Neuronal stem cell (in vitro differentiated cells): ENCODE measurements at places on chromosomes 11 and 22.

- DNase-seq, result peak; percentile 58
Measured at GRCh38 chr11:47257517-47258316, at the start of gene NR1H3. NR1H3 (plus strand) TSS chr11:47257996; CDS start chr11:47259217, 1,221 bp downstream.

DNA sequence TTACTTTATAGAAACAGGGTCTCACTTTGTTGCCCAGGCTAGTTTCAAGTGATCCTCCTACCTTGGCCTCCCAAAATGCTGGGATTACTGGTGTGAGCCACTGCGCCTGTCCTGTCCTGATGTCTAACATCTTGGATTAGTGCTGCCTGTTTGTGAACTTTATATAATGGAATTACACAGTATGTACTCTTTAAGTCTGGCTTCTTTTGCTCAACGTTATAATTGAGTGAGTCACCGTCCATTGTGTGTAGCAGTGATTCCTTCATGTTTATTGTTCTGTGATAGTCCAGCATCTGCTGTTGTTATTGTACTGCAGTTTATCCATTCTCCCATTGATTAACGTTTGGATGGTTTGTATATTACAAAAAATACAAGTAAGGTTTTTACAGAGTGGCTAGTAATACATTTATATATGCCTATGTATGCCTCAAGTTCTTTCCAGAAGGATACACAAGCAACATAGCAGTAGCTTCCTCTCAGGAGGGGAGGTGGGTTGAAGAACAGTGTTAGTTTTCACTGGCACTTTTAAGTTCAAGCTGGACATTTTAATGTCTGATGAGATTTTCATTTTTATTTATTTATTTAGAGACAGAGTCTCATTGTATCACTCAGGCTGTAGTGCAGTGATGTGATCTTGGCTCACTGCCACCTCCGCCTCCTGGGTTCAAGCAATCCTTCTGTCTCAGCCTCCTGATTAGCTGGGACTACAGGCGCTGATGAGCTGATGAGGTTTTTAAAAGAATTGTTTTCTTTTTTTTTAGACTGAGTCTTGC lies 25.2 kb upstream of the MICALL1 start:
- no peak for DNase-seq

DNA sequence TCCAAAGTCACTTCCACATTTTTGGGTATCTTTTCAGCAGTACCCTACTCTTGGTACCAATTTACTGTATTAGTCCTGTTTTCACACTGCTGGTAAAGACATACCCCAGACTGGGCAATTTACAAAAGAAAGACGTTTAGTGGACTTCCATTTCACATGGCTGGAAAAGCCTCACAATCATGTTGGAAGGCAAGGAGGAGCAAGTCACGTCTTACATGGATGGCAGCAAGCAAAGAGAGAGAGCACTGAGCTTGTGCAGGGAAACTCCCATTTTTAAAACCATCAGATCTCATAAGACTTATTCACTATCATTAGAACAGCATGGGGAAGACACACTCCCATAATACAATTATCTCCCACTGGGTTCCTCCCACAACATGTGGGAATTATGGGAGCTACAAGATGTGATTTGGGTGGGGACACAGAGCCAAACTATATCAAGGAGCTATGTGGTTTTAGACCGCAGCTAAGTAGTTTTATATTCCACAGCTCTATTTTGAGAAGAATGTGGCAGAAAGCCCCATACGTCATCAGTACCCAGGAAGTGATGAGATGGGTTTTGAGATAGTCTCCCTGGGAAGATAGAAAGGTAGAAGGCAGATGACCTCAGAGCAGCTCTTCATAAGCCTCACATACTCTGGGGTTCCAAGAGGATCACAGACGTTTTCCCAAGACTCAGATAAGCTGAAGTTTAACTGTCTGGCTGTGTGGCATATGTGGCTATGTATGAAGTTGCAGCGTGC lies 96.3 kb downstream of the APIP start:
- DNase-seq, result no peak

- no peak for DNase-seq
Measured at GRCh38 chr11:94516725-94517124, 4.5 kb downstream of the C11orf97 start.

DNA sequence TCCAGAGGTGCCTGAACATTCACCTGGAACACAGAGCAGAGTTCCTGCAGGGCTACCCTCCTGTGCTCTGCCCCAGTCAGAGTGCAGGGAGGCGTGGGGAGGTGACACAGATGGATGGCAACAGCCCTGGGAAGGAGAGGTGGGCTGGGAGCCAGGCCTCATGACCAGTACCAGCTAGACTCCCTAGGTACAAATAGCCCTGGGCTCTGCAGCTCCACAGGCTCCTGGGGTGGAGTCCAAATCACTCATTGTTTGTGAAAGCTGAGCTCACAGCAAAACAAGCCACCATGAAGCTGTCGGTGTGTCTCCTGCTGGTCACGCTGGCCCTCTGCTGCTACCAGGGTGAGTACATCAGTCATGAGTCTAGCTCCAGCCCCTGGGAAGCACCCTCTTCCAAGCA lies at the start of gene SCGB1D2:
TSS of gene SCGB1D2 (plus strand) at position 219 of the 400 bp plus-strand sequence. CDS start at position 288, 69 bp downstream.
- no peak for DNase-seq

DNA sequence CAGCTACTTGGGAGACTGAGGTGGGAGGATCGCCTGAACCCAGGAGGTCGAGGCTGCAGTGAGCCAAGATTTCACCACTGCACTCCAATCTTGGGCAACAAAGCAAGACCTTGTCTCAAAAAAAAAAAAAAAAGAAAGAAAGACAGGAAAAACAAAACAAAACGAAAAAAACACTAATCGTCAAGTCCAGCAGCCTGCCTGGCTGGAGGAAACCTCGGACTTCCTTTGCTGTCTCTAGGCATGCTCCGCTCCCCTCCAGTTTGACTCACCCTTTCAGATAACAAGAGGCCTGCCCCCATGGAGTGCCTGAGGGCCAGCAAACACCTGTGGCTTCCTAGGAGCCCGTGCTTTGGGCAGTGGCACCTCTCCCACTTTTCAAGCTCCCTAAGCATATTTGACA lies 28.8 kb upstream of the CHKA start:
- DNase-seq, result no peak

DNA sequence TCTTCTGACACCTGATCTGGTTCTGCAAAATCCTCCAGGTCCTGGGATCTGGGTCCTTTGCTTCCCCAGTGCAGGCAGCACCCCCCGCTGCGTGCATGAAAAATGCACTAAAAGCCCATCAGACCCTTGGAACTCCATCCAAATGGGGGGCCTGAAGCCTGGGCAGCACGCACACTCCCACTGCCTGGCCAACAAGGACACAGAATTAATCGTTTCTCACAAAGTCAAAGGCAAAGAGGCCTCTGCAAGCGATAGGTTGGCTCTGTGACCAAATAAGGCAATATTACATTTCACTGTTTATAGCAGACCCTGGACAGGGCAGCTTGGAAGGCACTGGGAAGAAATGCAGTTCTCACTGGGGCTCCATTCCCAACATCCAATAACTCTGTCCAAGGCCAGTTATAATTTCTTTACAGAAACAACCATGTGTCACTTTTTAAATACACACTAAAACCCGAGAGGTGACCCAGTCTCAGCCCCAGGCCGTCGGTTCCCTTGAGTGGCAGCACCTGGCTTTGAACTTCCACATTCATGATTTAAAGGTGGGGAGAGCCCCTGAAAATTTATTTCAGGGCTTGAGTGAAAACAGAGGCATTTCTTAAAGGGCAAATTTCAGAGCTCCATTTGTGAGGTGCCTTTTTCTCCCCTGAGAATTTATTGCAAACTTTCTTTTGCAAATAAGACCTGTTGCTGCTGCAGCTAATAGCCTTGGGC lies 114.4 kb upstream of the ANO1 start:
- no peak for DNase-seq

- DNase-seq, result no peak
Measured at GRCh38 chr11:72202571-72202970, 10.6 kb downstream of the FOLR1 start.

GRCh38 chr22:45529971-45530575 lies 27.4 kb downstream of the FBLN1 start:
- no peak for DNase-seq

DNA sequence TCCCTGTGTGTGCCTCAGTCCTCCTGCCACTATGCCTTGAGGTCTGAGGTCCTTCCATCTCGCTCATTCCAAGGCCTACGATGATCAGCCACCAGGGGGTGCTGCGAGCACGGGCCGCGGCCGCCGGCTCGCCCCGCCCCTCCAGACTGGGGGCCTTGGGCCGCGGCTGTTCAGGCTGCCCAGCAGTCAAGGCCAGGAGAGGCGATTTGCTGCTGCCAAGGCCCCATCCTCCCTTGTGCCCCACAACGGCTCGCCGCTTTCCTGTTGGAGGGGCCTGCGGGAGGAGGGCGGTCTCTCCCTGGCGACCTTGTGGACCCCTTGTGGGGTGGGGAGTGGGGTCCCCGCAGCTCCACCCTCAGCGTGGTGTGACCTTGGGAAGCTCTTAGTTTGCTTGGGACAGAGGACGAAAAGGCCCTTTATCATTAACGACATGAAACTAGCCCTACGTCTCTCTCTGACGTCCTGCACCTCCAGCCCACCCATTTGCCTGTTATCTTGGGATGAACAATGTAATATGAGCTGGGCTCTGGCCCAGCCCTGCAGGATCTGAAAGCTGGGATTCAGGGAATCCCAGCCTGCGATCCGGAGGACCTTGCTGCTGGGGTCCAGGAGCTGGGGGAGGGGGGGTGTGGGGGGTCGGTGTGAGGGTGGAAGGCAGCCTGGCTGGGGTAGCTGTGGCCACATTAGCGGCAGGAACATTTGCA lies 5.3 kb upstream of the GALR3 start:
- DNase-seq, result peak; percentile 78

DNA sequence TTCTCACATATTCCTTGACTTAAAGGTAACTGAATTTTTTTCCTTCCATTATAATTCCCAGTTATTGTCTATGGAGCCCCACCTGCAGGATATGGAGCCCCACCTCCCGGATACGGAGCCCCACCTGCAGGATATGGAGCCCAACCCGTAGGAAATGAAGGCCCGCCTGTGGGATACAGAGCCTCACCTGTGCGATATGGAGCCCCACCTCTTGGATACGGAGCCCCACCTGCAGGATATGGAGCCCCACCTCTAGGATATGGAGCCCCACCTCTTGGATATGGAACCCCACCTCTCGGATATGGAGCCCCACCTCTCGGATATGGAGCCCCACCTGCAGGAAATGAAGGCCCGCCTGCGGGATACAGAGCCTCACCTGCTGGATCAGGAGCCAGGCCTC lies 28.1 kb downstream of the WBP2NL start:
- no peak for DNase-seq

DNA sequence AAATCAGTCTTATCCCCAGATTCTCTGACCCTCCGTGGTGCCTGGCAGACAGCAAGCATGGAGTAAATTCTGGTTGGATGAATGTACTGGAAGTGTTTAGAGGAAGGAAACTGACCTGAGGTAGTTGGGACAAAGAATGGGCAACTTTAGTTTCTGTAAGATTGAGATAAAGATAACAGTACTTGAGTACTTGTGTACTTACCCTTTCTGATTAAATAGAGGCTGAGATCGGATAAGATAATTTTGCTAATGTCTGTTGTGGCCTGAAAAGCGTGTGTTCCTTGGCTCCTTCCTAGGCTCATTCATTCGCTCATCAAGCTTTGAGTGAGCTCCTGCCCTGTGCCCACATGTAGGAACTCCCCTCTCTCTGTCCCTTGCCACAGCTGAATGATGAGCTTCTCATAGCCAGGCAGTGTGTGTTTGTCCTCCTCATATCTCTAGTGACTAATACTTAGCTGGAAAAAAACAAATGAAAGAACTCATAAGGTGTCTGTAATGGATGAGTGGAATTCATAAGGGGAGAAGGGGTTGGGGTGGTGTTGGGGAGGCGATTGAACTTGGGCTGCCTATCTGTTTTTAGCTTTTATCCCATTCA lies 118.1 kb downstream of the DBX1 start:
- no peak for DNase-seq

DNA sequence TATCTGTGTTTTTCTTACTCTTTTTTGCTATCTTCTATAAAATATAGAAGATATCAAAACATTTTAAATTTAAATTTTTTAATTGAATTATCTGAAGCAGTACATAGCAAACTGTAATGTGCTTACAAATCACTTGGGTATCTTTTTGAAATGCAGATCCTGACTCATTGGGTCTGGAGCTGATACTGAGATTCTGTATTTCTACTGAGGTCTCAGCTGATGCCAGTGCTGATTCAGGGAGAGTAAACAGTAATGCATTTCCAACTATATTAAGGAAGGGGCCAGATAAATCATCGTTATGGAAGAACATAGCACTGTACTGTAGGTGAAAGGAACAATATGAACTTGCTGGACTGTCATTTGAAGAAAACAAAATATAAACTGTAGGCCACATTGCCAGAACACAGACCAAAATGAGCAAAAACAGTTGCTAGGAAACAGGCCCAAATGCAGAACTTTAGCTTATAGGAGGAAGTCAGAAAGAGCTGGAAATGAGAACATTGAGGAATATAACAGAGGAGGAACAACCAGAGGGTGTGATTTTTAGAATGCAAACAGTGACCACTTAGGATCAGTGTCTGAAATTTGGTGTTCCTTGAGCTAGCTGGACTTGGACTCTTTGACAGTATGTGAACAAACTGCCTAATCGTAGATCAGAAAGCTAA lies 3.3 kb downstream of the ARL14EP start:
- DNase-seq, result no peak

GRCh38 chr11:33211580-33211979 lies 45.6 kb upstream of the HIPK3 start:
- no peak for DNase-seq

- DNase-seq, result no peak
Measured at GRCh38 chr11:128198216-128198772, 389.1 kb downstream of the ETS1 start.

DNA sequence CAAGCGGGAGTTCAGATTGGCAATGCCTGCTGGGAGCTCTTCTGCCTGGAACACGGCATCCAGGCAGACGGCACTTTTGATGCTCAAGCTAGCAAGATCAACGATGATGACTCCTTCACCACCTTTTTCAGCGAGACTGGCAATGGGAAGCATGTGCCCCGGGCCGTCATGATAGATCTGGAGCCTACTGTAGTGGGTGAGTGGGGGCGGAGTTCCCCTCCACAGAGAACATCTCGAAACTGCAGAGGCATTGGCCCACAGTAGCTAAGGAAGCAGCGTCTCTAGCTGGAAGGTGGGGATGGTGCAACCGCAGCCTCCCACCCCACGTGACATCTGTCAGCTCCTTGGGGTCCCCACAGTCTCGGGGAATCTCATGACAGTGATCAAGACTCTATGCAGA lies 10.9 kb downstream of the TUBA8 start:
- no peak for DNase-seq

GRCh38 chr11:28966951-28967350 lies 858.8 kb downstream of the METTL15 start:
- no peak for DNase-seq

GRCh38 chr22:41722496-41722895 lies 23.2 kb downstream of the MEI1 start:
- no peak for DNase-seq

GRCh38 chr11:58609723-58610122 lies 12.7 kb upstream of the CNTF start:
- DNase-seq, result no peak

GRCh38 chr11:87190071-87190470 lies 152.3 kb downstream of the TMEM135 start:
- DNase-seq, result no peak

GRCh38 chr11:130141561-130142341 lies 17.8 kb upstream of the ST14 start:
- no peak for DNase-seq

DNA sequence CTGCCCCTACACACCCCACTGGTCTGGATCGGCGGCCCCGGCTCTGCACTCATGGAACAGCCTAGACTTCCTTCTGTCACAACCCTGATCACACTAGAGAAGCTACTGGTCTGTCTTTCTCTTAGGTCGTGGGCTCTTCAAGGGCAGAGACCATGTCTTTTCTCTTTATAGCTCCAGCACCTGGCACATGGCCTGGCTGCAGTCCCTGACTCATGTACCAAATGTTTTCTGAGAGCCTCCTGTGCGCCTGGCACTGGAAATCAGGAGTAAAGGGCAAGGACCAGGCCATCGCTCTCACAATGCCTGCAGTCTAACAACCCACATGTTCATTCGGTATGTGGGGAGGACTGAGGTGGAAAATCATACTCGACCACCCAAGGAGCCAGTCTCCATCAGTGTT lies 7.5 kb downstream of the ASCC2 start:
- no peak for DNase-seq
